ENCODE measurements at places on chromosomes 5 and 9.

- DNase-seq = no peak
These were observed 11.1 kb upstream of the REEP5 start for GRCh38 chr5:112933105-112933504.

- DNase-seq = no peak
These were observed 27.5 kb downstream of the NTRK2 start for GRCh38 chr9:84697042-84697441.

DNA sequence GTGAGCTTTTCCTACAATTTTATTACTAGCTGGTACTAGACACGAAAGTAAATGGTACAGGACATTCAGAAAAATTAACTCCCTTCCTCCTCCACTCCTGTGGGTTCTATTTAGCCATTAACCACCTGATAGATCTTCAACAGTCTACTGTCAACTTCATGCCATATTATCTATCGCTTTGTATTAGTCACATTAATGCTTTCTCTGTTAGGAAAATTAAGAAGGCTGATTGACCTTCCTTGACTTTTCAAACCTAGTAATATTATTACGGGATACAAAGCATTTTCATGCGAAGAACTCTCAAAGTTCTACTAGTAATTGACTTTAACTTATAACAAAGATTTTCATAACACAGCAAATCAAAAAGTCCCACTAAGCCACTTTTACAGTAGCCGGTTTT lies 1.2 kb downstream of the TEX10 start:
- DNase-seq = no peak

GRCh38 chr5:173045474-173045873 lies 10.7 kb upstream of the CREBRF start:
- DNase-seq = no peak

DNA sequence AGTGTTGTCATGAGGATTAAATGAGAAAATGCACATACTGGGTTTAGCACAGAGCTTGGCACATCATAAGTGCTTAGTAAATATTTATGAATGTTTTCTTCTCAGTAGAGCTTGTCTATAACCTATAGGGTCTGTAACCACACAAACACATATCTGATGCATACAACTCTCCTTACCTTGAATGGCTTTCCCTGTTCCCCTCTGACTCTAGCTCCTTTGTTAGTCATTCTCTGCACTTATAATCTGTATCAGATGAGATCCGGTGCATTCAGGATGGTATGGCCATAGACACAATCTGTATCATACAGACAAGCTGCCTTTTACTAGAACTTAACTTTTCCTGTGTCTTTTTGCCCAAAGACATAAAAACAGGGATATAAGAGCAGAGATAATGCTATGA lies 11.1 kb upstream of the SSBP2 start:
- no peak for DNase-seq

Measured in left renal cortex interstitium (tissue), 4 donors.